A549 treated with CORT108297 at 1 μM for 4 hours (cell line): ENCODE measurements at places on chromosomes 4 and X. TPM values are rescaled to one million over a fixed set of nuclear protein-coding genes. Genes with fewer than 3 reads are reported as not detected.

ZC4H2 gene
- 1.9 to 2.2 TPM (median 2.0 TPM) in 5 replicates for total RNA-seq

RAB40A gene
- total RNA-seq = 0.04 TPM in 1 of 5 replicates, not detected in the others

AMBN gene
- not detected in 5 replicates for total RNA-seq

CT45A2 gene
- 0.09 TPM in 1 of 5 replicates, not detected in the others for total RNA-seq

CXCL1 gene
- 9.1 to 35.8 TPM (median 16.9 TPM) in 5 replicates for total RNA-seq

GAB3 gene
- 0.36 to 0.78 TPM (median 0.47 TPM) in 5 replicates for total RNA-seq

ALB gene
- not detected in 5 replicates for total RNA-seq

RASGEF1B gene
- total RNA-seq = not detected in 5 replicates

DHRSX gene
- 39.2 to 47.3 TPM (median 43.7 TPM) in 5 replicates for total RNA-seq

FUNDC2 gene
- 94.0 to 113 TPM (median 109 TPM) in 5 replicates for total RNA-seq

SLITRK4 gene
- total RNA-seq = 0.02 TPM in 1 of 5 replicates, not detected in the others

EOLA1 gene
- total RNA-seq = 20.5 to 22.6 TPM (median 21.2 TPM) in 5 replicates

AKAP14 gene
- not detected in 5 replicates for total RNA-seq

SPARCL1 gene
- total RNA-seq = not detected in 5 replicates

ADH7 gene
- not detected in 5 replicates for total RNA-seq

POU3F4 gene
- not detected in 5 replicates for total RNA-seq

CYBB gene
- total RNA-seq = 0.02 to 0.12 TPM (median 0.07 TPM) in 5 replicates

CENPVL1 gene
- not detected in 5 replicates for total RNA-seq

UGT2A3 gene
- total RNA-seq = 0.05 to 0.22 TPM (median 0.09 TPM) in 5 replicates

JCHAIN gene
- 0.12 to 0.46 TPM (median 0.15 TPM) in 3 of 5 replicates, not detected in the others for total RNA-seq

PNMA3 gene
- total RNA-seq = 0.15 to 0.23 TPM (median 0.19 TPM) in 5 replicates

SNX12 gene
- total RNA-seq = 68.0 to 76.9 TPM (median 75.6 TPM) in 5 replicates

MAOA gene
- 0.17 to 0.80 TPM (median 0.35 TPM) in 5 replicates for total RNA-seq

ADH6 gene
- 0.07 to 0.15 TPM (median 0.12 TPM) in 3 of 5 replicates, not detected in the others for total RNA-seq

CDKL5 gene
- total RNA-seq = 4.4 to 7.5 TPM (median 4.9 TPM) in 5 replicates

SPON2 gene
- total RNA-seq = 0.10 to 0.47 TPM (median 0.20 TPM) in 5 replicates

HMX1 gene
- total RNA-seq = 0.10 to 0.21 TPM (median 0.13 TPM) in 4 of 5 replicates, not detected in the other

USO1 gene
- 20.7 to 30.5 TPM (median 23.4 TPM) in 5 replicates for total RNA-seq

TCEAL3 gene
- 14.8 to 21.2 TPM (median 16.8 TPM) in 5 replicates for total RNA-seq

LRAT gene
- total RNA-seq = 0.05 to 0.30 TPM in 2 of 5 replicates, not detected in the others

DAPP1 gene
- not detected in 5 replicates for total RNA-seq

SLC7A11 gene
- 24.0 to 29.8 TPM (median 28.0 TPM) in 5 replicates for total RNA-seq

ATXN3L gene
- not detected in 5 replicates for total RNA-seq

OPHN1 gene
- 1.2 to 2.2 TPM (median 1.7 TPM) in 5 replicates for total RNA-seq

BEX5 gene
- total RNA-seq = not detected in 5 replicates

GUCY1A1 gene
- not detected in 5 replicates for total RNA-seq

MMGT1 gene
- 15.8 to 17.8 TPM (median 16.6 TPM) in 5 replicates for total RNA-seq

CLDN22 gene
- total RNA-seq = not detected in 5 replicates

DDX60 gene
- 1.9 to 2.7 TPM (median 2.3 TPM) in 5 replicates for total RNA-seq

PABPC1L2B gene
- total RNA-seq = not detected in 5 replicates

RRAGB gene
- 11.2 to 15.5 TPM (median 13.2 TPM) in 5 replicates for total RNA-seq
